Endothelial cell (in vitro differentiated cells): ENCODE measurements at places on chromosomes 6 and 20. TPM values are rescaled to one million over a fixed set of nuclear protein-coding genes. Genes with fewer than 3 reads are reported as not detected.

DNA sequence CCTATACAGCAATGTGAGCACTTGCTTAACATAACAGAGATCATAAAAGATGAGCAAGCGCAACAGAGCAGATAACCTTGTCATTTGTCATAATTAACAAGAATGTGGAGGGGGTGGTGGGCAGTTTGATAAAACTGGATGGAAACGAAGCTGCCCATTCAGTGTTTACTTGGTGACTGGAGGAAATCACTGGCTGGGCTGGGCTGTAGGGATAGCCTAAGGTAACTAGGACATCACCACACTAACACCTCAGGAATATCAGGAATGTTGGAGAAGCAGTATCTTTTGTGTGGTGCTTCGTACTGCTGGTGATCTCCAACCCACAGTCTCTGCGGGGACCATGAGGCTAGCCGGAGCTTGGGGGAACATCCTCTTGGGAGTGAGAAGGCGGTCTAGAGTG lies 218.4 kb downstream of the HIVEP2 start:
- DNase-seq = no peak

- peak; percentile 52 for DNase-seq
Measured at GRCh38 chr6:155273431-155273830, 9.6 kb downstream of the CLDN20 start.

DNA sequence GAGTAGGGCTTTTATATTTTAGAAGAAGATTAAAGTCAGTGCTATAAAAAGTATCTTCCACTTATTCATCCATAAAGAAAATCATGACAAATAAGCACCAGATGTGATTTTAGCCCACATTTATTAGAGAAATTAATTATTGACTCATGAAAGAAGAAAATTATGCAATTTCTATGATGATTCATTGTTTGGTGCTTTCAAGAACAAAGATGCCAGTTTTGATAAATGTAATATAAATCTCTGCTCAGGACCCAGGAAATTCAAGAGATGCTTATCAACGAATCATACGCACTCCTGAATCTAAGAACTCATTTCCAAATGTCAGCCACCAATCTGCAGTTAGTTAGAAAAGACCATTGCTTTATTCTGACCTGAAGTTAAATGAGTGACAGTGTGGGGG lies 211.4 kb downstream of the ARHGAP18 start:
- DNase-seq = no peak

DNA sequence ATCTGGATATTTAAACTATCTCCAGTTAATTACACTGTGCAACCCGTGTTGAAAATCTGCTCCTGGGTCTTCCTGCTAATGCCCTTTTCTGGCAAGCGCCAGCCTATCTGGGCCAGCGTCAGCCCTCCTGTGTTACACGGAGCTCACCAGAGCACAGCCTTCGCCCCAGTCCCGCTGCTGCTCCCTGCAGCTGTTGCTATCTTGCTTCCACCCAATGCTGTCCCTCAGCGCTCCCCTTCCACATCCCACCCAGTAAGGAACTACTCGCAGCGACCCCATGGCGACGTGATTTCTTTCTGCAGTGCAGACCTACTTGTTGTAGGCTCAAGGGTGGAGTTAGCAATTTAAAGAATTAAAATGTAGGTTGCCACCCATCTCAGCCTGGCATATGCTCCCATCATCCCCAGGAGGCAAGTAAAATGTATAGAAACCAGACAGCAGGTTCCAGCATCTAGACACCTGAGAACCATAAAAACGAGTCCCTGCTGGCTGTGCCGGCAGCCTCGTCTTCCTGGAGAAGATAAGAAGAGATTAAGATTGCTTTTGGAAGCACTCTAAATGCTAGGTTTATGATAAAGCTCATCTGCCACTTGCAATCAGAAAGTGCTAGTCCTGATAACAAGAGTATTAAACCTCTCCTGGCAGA lies 254.3 kb upstream of the FOXQ1 start:
- no peak for DNase-seq

GRCh38 chr6:160042788-160043301 lies 74.0 kb downstream of the IGF2R start:
- DNase-seq = no peak

DNA sequence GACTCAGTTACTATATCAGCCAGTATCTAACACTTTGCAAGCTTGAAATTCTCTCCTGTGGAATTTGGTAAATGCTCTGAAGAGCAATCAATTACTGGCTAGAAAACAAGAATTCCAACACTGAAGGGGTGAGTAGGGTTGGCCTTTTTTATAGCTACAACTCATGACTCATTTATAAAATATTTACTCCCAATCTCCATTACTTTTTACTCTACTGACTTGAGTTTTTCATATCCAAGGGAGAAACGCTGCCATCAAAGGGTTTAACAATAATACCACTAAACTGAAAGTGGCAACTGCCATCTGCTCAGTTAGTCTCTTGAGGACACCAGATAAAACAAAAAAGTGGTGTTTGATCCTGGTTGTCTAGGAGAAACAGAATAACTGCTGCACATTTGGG lies 203.1 kb downstream of the UBE3D start:
- no peak for DNase-seq

ITCH gene
- total RNA-seq = 46.8 TPM

OPRM1 gene
- total RNA-seq = not detected

MPIG6B gene
- total RNA-seq = not detected
